ENCODE measurements at places on chromosomes 5 and 9.

DNA sequence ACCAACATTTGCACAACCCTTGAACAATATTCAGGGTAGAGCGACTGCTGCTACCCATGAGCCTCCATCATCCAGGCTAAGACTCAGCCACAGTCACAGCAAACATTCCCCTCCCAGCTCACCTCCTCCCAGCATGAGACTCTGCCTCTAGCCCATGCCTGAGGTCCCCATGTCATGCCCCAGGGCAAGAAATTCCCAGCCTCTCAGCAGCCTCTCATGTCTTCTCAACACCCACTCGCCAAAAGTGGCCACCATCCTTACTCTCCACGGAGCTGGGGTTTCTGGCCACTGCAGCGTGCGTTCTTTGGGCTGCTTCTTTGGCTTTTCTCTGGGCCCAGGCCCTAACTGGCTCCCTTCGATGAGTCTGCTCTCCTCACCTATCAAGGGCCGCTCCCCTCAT lies 82.2 kb downstream of the NSUN2 start:
- DNase-seq: no peak

GRCh38 chr5:142717582-142718215 lies 31.8 kb upstream of the FGF1 start:
- no peak for DNase-seq

GRCh38 chr9:4297786-4298254 lies 2.0 kb downstream of the GLIS3 start:
- DNase-seq: peak; percentile 70

DNA sequence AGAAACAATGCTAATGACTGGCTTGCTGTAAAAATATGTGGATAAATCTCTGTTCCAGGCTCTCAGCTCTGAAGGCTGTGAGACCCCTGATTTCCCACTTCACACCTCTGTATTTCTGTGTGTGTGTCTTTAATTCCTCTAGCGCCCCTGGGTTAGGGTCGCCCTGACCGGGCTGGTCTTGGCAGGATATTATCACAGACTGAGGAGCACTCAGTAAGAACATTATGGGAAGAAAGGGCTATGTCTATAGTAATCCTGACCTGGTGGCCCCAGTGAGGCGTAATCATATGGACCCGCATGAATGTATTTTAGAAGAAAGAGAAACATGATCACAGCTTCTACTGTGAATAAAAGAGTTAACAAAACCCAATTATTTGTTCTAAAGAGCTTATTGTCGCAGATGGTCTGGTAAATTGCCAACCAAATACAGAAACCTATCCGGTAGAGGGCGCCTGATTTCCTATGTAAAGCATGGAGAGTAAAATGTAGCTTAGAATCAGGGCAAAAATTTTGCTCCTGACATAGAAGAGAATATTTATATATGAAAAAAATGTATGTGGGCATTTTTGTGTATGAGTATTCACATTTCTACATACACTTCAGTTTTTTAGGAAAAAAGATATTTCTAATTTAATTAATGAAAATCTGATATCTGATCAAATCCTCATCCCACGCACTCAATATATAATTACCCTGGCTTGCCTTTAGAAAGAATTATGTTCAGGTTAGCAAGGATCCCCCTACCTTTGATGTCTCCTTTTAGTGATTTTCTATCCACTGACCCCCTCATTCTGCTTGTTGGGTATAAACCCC lies 5.8 kb upstream of the IFNA1 start:
- DNase-seq: peak; percentile 64

- peak; percentile 77 for DNase-seq
Observed at GRCh38 chr5:177447066-177447610, 524 bp downstream of the PRR7 start.

DNA sequence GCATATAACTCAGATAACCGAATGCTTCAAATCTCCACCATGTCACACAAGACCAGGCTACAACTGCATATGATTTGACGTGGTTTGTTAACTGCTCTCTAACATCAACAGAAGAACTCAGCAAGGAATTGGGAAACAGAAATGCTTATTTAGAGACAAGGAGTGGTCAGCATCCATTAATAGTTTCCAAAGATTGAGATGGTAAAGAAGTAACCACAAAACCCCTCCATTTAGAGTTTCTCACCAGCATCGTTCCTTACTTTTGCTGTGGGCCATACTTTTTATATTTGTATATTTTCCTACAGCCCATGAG lies 25.2 kb downstream of the DPYSL3 start:
- no peak for DNase-seq

GRCh38 chr5:80187421-80188090 lies 68.3 kb downstream of the SERINC5 start:
- no peak for DNase-seq

DNA sequence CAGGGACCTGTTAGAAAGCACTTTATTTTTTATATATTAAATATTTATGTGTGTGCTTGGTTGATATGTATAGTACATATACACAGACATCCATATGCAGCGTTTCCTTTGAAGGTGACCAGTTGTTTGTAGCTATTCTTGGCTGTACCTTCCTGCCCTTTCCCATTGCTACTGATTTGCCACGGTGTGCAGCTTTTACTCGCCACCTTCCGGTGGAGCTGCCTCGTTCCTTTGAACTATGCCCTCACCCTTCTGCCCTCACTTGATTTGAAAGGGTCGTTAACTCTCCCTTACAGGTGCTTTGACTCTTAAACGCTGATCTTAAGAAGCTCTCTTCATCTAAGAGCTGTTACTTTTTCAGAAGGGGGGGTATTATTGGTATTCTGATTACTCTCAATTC lies 20.5 kb downstream of the RGMB start:
- DNase-seq: no peak

DNA sequence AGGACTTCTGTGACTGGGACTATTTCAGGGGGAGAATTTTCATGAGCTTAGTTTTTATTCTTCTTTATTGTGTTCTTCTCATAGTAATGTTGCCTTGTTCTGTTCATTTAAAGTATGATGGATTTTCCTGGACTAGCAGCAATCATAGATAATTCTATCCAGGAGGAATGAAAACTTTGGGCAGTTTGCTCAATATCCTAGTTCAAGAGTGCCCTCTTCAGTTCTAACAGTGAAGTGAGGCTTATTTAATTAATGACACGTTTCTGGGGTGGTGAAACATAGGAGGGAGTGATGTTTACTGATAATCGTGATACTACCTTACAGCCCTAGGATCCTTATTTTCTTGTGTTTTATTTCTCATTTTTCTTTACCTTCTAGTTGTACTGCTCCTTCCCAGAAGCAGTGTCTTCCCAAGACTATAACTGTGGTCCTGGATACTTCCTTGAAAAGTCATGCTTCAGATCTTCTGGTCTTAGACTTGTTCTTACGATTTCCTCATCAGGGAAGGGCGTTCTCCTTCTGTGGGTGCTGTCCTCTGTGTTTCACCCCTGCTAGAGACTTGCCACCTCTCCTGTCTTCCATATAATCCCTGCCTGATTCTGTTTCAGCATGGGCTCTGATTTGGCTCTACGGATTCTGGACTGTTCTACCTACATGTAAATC lies 57.4 kb downstream of the CFAP95 start:
- no peak for DNase-seq

GRCh38 chr9:27059907-27060306 lies 49.1 kb upstream of the TEK start:
- DNase-seq: no peak

Data from CD4-positive, alpha-beta T cell treated with Interleukin-17A for 4 hours (primary cell).